ENCODE measurements at places on chromosomes 3 and 15. TPM values are rescaled to one million over a fixed set of nuclear protein-coding genes. Genes with fewer than 3 reads are reported as not detected.

Gene PARP6
- 200 TPM for polyA plus RNA-seq

Gene ELL3
- 2.2 TPM for polyA plus RNA-seq

Gene ERC2
- polyA plus RNA-seq: 60.4 TPM

Gene TNFAIP8L3
- polyA plus RNA-seq: not detected

Gene MYD88
- not detected for polyA plus RNA-seq

Gene RAB8B
- polyA plus RNA-seq: 87.1 TPM

Gene P3H2
- 0.68 TPM for polyA plus RNA-seq

Gene EIF4E3
- 9.2 TPM for polyA plus RNA-seq

Gene AMIGO3
- polyA plus RNA-seq: 8.0 TPM

Gene CD96
- not detected for polyA plus RNA-seq

Gene ACSBG1
- 0.32 TPM for polyA plus RNA-seq

Gene IMPG2
- 5.2 TPM for polyA plus RNA-seq

Gene EFHB
- 1.0 TPM for polyA plus RNA-seq

Gene KIF15
- polyA plus RNA-seq: 5.8 TPM

Gene LMAN1L
- not detected for polyA plus RNA-seq

Gene PCOLCE2
- polyA plus RNA-seq: 29.2 TPM

Gene ACTC1
- not detected for polyA plus RNA-seq

Gene GOLGA6D
- polyA plus RNA-seq: not detected

Gene RCN2
- polyA plus RNA-seq: 400 TPM

Gene ATP13A4
- polyA plus RNA-seq: 6.2 TPM

Gene CIB2
- polyA plus RNA-seq: 32.4 TPM

Gene TRPM1
- polyA plus RNA-seq: not detected

Gene CKMT1B
- polyA plus RNA-seq: 23.2 TPM

Gene GOLGA6A
- polyA plus RNA-seq: 0.50 TPM

Gene NLGN1
- 2.7 TPM for polyA plus RNA-seq

Gene CTXND1
- polyA plus RNA-seq: not detected

Gene AGBL1
- polyA plus RNA-seq: 0.12 TPM

Gene CASR
- polyA plus RNA-seq: not detected

Gene RETNLB
- not detected for polyA plus RNA-seq

Gene SEC11A
- 158 TPM for polyA plus RNA-seq

Gene ACKR4
- polyA plus RNA-seq: not detected

Gene ROPN1
- not detected for polyA plus RNA-seq

Gene RYR3
- 12.6 TPM for polyA plus RNA-seq

Gene FEZF2
- polyA plus RNA-seq: not detected

Gene RPUSD2
- polyA plus RNA-seq: 8.1 TPM

Gene KLF15
- polyA plus RNA-seq: 0.46 TPM
